Stimulated activated CD4-positive, alpha-beta T cell treated with anti-CD3 and anti-CD28 coated beads, Interleukin-4, amount 100 ng/mL, for 1 hour (primary cell): ENCODE measurements at places on chromosomes 16 and 17.

DNA sequence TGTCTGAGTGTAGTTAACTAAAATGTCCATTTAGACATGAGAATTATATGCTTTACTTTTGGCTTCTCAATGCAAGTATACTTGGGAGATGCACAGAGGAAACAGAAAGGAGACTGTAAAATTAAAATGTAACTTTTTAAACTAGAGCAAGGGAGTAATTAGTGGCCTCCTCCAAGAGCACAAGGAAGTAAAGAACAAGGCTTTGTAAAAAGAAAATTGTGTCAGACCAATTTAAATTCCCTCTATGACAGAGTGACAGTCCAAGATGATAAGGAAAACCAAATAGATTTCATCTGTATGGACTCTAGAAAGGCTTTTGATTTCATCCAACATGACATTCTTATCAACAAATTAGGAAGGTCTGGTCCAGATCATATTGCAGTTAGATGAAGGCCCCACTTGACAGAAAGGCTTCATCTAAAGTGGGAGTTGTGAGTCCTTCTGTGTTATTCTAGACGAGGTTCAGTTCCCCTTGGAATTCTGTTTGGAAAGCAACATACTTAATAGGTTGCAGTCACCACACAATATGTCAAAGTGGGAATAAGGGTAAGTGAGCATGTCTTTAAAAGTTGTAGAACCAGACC lies 6.5 kb upstream of the CAPNS2 start:
- no peak for DNase-seq

GRCh38 chr16:13733561-13733960 lies 186.4 kb upstream of the ERCC4 start:
- no peak for DNase-seq

- DNase-seq = no peak
Observed at GRCh38 chr17:44024271-44024663, 9.5 kb upstream of the TMEM101 start.

GRCh38 chr17:76810956-76811355 lies 57.2 kb upstream of the MGAT5B start:
- no peak for DNase-seq

- peak; percentile 54 for DNase-seq
Observed at GRCh38 chr17:74431568-74432423, at the start of gene GPRC5C. TSS of gene GPRC5C (plus strand) at chr17:74432088. CDS start at chr17:74439777, 7,689 bp downstream.

- DNase-seq = peak; percentile 66
Observed at GRCh38 chr17:45131616-45132319, 547 bp downstream of the PLCD3 start.

DNA sequence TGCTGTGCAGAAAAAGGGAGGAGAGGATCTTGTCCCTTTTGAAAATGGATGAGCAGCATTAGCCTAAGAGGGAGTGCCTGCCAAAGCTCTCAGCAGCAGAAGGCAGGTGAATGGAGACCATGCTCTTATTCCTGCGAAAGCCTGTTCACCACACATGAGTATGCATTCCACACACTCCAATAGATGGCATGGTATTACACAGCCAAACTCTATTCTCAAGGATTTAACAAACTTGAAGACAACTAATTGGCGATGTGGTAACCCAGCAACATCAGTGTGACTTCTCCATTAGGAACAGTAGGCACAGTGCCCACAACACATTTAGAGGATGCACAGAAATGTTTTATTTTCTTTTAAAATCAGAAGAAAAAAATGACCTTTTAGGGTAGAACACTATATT lies 77.8 kb downstream of the CDH11 start:
- DNase-seq = no peak

DNA sequence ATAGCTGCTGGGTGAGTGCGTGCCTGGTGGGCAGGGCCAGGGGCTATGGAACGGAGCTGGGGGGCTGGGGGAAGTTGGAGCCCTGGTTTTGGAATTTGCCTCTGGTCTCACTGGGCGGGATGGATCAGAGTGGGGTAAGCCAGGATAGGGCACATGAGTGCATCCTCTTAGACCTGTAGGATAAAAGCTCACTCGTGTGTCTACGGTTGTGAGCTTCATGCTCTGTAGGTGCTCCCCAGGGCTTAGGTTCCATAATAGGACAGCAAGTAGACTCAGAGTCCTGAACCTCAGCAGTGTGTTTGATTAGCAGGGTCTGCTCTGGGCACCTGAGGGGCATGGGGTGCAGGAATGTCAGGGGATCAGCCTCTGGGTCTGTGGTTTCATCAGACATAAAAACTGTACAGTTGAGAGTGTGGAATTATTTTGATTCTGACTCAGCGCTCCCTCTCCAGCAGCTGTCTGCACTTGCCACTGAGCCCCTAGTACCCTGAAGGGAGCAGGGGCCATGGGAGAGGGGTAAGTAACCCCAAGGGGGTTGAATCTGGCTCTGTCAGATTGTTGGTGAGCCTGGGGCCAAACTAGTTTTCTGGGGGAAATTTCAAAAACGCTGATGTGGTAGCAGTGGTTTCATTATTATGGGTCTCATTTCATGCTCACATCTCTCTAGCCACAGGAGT lies 84.2 kb upstream of the LGALS9 start:
- DNase-seq = no peak

DNA sequence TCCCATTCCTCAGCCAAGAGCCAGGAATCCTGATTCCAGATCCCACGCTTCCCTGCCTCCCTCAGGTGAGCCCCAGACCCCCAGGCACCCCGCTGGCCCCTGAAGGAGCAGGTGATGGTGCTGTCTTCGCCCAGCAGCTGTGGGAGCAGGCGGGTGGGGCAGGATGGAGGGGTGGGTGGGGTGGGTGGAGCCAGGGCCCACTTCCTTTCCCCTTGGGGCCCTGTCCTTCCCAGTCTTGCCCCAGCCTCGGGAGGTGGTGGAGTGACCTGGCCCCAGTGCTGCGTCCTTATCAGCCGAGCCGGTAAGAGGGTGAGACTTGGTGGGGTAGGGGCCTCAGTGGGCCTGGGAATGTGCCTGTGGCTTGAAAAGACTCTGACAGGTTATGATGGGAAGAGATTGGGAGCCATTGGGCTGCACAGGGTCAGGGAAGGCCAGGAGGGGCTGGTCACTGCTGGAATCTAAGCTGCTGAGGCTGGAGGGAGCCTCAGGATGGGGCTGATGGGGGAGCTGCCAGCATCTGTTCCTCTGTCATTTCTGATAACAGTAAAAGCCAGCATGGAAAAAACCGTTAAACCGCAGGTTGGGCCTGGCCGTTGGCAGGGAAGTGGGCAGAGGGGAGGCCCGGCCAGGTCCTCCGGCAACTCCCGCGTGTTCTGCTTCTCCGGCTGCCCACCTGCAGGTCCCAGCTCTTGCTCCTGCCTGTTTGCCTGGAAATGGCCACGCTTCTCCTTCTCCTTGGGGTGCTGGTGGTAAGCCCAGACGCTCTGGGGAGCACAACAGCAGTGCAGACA lies at the start of gene SPN:
SPN (plus strand) TSS at position 232 of the 791 bp plus-strand sequence; CDS start at position 714, 482 bp downstream.
- DNase-seq = no peak

- no peak for DNase-seq
Observed at GRCh38 chr17:44211281-44212265, 7.9 kb downstream of the UBTF start.

- DNase-seq = no peak
Observed at GRCh38 chr16:89035669-89036570, 57.7 kb upstream of the ACSF3 start.
